ENCODE measurements at places on chromosomes 1 and 21.
A peak's percentile ranks its signal among the peaks of the same experiment; 100 is the strongest.

GRCh38 chr1:156608036-156608674, 6.9 kb upstream of the GPATCH4 start:
- peaks cover 4% of the 10 kb centered on the region for H3K27me3 ChIP-seq
- no peak overlapping the region for H3K27ac ChIP-seq
- no peak for DNase-seq
- H3K4me1 ChIP-seq = no peaks in the 10 kb centered on the region
- H3K36me3 ChIP-seq = no peaks in the 10 kb centered on the region

DNA sequence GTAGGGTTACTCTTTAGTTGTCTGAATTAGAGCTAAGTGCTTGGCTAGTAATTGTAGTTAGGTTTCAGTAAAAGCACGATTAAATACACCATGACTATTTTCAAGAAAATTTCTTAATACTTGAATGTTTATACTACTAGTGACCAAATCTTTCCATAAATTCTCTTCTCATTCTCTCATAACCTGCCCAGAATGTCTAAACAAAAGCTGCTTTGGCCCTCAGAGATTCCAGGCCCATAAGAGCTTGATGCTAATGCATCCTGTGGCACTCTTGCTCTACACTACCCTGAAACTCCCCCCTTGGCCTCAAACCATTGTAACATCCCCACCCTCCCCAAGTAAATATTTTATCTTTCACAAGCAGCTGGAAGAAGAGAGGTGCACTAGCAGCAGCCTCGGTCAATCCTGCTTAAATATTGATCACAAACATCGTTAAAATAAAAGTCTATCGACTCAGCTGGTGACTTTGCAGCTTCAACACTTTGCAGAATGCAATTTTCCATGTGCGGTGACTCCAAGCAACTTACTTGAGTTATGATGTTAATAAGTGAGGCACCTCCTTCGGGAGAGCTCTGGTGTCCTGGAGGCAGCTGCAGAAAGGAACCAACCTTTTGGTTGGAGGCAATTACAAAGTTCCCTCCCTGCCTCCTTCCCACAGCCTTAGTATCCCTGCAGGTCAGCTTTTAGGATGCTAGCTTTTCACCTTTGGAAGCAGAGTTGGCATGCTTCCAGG, 315.6 kb upstream of the PLXNA2 start:
- no peak overlapping the region for H3K27ac ChIP-seq
- H3K27me3 ChIP-seq = no peaks in the 10 kb centered on the region
- H3K4me3 ChIP-seq = no peak overlapping the region
- no peaks in the 10 kb centered on the region for H3K36me3 ChIP-seq
- H3K4me1 ChIP-seq = no peaks in the 10 kb centered on the region
- DNase-seq = no peak

GRCh38 chr1:221886743-221887414, 145.0 kb upstream of the DUSP10 start:
- DNase-seq = peak; percentile 24
- H3K27me3 ChIP-seq = no peaks in the 10 kb centered on the region
- no peaks in the 10 kb centered on the region for H3K36me3 ChIP-seq
- H3K4me1 ChIP-seq = peaks cover 11% of the 10 kb centered on the region
- H3K27ac ChIP-seq = no peak overlapping the region

DNA sequence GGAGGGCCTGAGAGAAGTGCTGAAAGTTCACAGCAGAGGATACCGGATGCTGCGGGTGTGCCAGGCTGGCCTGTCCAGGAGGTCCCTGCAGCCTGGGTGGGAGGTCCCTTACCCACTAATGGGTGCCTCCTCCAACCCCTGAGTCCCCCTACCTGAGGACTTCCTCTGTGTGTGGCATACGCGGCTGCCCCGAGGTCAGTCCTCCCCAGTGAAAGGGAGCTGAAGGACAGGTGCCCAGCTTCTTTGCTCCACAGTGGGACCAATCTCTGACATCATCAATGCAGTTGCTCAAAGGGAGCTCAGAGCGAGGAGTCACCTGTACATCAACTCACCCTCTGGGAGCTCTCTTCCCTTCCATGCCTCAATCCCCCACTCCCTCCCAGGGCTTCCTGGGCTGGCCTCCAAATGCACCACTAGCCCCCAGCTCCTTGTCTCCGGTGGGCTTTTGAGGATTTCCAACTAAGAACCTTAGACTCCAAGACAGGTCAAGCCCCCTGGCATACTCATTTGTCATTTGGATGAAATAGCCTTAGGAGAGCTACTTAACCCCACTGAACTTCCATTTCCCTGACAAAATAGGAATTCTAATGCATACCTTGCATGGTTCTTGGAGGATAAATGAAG, 53.9 kb downstream of the PDE9A start:
- H3K4me3 ChIP-seq = no peak overlapping the region
- no peak overlapping the region for H3K27ac ChIP-seq
- no peaks in the 10 kb centered on the region for H3K27me3 ChIP-seq
- H3K4me1 ChIP-seq = no peaks in the 10 kb centered on the region

DNA sequence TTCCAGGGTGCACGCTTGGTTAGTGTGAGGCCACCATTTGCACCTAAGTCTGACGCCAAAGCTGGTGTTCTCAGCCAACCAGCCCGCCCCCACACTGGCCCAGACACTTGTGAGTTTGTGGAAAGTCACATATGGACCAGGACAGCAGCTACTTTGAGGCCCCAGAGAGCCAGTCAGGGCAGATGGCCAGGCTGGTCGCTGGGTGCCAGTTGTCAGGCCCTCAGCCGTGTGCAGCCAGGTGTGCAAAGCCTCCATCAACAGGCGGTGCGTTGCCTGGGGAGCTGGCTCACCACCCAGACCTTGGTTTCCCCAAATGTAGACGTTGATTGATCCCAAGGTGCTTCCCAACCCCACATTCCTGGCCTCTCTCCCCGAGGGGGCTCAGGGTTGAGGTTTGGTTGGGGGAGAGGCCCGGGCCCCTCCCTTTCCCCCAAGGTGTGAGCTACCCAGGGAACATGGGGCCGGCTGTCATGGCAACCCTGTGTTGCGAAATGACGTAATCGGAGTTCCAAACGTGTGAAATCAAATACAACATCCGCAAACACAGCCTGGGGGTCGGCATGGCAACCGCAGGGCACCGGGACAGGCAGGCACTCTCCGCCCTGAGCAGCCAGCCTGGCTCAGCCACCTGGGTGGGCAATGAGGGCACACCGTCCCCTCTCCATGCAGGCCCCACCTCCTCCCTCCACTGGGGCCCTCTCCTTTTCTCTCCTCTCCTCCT, 42.2 kb upstream of the WNT4 start:
- H3K27ac ChIP-seq = no peak overlapping the region
- H3K4me1 ChIP-seq = no peaks in the 10 kb centered on the region
- DNase-seq = no peak
- H3K4me3 ChIP-seq = no peak overlapping the region
- H3K27me3 ChIP-seq = no peaks in the 10 kb centered on the region

GRCh38 chr1:6486433-6487011, 4.9 kb downstream of the PLEKHG5 start:
- H3K27ac ChIP-seq = no peak overlapping the region
- H3K36me3 ChIP-seq = no peaks in the 10 kb centered on the region
- DNase-seq = peak; percentile 69
- H3K27me3 ChIP-seq = no peaks in the 10 kb centered on the region

DNA sequence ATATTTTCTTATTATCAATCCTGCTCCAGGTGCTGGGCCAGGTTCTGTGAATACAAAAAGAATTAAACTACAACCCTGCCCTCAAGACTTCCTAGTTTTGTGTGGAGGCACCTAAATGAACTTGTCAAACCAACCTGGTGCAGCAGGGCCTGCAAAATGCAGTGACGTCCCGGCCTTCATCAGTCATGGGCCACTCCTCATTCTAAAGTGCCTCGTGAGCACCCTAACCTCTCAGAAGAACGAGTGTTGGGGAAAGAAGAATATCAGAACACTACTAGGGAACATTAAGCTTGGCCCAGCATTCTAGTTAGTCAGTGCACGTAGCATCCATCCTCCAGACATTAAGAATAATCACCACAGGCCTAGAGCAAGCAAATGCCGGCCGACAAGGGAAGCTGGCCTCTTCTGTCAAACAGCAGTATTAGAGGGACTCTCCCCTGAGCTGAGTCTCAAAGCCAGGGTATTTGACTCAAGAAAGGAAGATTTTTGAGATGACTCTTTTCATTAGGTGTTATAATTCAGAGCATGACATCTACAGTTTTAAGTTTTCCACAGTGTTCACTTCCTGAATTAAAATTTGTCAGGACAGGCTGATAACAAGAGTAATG, 137.9 kb downstream of the SLC45A1 start:
- H3K27me3 ChIP-seq = no peaks in the 10 kb centered on the region
- H3K4me3 ChIP-seq = no peak overlapping the region
- H3K27ac ChIP-seq = peak overlapping the region; percentile 46
- H3K36me3 ChIP-seq = no peaks in the 10 kb centered on the region

GRCh38 chr1:213166852-213167251, 115.8 kb downstream of the RPS6KC1 start:
- no peak for DNase-seq
- H3K27ac ChIP-seq = peak overlapping the region; percentile 60
- H3K36me3 ChIP-seq = no peaks in the 10 kb centered on the region
- H3K4me3 ChIP-seq = peak overlapping the region; percentile 52

GRCh38 chr1:67372136-67372535, 58.1 kb downstream of the SERBP1 start:
- H3K4me1 ChIP-seq = no peaks in the 10 kb centered on the region
- DNase-seq = no peak
- H3K4me3 ChIP-seq = no peak overlapping the region
- H3K27me3 ChIP-seq = no peaks in the 10 kb centered on the region
- H3K36me3 ChIP-seq = no peaks in the 10 kb centered on the region

DNA sequence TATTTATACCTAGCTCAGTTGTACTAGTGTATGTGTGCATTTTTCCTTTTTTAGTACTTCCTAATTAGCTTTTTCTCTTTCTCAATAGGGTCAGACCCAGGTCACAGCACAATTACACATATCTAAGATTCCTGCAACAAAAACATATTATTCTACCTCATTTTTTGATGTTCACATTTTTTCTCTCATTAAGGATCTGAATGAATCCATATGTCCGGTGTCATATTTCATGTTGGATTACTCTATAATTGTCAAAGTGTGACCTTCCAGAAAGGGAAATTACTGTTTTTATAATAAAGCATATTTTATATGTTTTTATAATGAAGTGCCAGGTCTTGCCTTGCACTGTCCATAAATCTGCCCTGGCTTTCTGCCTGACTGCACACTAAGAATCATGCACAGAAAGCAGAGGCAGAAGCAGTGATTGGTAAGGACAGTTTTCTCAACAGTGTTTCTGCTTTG, 143.7 kb downstream of the KCNT2 start:
- no peak overlapping the region for H3K4me3 ChIP-seq
- no peak overlapping the region for H3K27ac ChIP-seq
- H3K4me1 ChIP-seq = peaks cover 5% of the 10 kb centered on the region
- DNase-seq = no peak
- no peaks in the 10 kb centered on the region for H3K27me3 ChIP-seq

GRCh38 chr1:1591452-1591851, 8.5 kb downstream of the FNDC10 start:
- no peak overlapping the region for H3K27ac ChIP-seq
- no peaks in the 10 kb centered on the region for H3K27me3 ChIP-seq
- DNase-seq = no peak
- H3K36me3 ChIP-seq = no peaks in the 10 kb centered on the region

GRCh38 chr1:204943495-204943894, 72.8 kb downstream of the NFASC start:
- DNase-seq = no peak
- H3K27ac ChIP-seq = no peak overlapping the region
- no peaks in the 10 kb centered on the region for H3K4me1 ChIP-seq
- H3K4me3 ChIP-seq = no peak overlapping the region

DNA sequence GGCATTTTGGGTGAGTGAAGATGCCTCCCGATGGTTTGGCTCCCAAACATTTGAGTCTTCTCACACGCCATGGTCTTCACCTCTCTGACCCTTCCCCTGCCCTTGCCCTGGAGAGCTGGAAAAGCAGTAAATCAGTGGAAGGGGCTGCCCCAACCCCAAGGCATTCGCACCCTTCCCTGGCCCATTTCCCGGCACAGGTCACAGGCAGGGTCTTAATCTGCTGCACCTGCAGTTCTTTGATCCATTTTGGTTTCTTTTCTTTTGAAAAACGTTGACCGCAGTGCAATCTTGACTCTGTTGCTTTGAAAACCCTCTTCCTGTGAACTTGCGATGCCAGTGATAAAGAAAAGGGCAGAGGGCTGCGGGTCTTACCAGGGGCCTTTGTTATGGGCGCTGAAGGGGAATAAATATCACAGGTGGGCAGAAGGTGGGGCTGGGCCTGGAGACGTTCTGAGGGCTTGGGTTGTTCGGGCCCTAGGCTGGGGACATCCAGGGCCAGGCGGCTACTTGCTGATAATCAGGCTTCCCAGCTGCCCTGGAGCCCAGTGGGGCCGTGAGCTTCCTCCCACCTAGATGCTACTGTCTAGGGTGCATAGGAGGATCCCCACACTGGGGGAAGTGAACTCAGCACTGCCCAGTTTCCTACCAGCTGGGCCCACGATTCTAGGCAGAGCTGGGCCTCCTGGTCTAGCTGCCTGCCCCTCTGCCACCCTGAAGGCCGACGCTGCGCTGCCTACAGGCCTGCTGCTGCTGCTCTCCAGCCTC, 38.6 kb upstream of the EPS8L3 start:
- H3K4me1 ChIP-seq = peaks cover 12% of the 10 kb centered on the region
- no peaks in the 10 kb centered on the region for H3K27me3 ChIP-seq
- DNase-seq = no peak
- H3K27ac ChIP-seq = peak overlapping the region; percentile 59
- H3K36me3 ChIP-seq = no peaks in the 10 kb centered on the region

DNA sequence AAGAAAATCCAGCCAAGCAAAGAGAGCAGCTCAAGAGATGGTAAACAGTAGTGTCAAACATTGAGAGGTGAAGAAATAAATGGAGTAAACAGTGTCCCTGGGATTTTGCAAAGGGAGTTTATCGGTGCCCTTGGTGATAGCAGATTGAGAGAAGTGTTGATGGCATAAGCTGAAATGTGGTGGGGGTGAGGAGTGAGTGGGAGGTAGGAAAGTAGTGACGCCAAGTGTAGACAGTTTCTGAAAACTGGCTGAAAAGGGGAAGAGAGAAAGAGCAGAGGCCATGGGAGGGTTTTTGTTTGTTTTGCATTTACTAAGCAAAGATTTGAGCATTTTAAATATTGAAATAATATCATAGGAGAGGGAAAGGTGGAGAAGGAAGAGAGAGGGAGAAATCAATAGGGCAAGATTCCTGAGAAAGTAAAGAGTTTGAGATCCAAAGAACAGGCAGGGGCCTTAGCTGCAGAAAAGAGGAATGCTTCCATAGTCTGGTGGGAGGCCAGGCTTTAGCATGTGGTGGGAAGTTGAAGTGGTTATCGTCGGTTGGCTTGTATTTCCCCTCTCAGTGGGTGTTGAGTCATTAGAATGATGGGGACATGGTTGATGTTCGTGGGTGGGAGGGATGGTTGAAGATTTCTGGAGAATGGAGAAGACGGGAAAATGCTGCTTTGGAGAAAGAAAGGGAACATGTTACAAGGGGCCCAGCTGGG, 26.8 kb upstream of the RASAL2 start:
- H3K4me3 ChIP-seq = no peak overlapping the region
- H3K27ac ChIP-seq = no peak overlapping the region
- no peaks in the 10 kb centered on the region for H3K27me3 ChIP-seq
- no peaks in the 10 kb centered on the region for H3K36me3 ChIP-seq
- H3K4me1 ChIP-seq = no peaks in the 10 kb centered on the region
